ENCODE measurements at places on chromosomes 11 and 22.

DNA sequence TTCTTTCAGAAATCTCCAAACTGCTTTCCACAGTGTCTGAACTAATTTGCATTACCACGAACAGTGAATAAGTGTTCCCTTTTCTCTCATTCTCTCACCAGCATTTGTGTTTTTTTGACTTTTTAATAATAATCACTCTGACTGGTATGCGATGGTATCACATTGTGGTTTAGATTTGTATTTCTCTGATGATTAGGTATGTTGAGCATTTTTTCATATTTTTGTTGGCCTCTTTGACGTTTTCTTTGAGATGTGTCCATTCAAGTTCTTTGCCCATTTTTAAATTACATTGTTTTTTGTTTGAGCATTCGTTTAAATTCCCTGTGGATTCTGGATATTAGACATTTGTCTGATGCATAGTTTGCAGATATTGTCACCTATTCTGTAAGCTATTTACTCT lies 1639.6 kb upstream of the TENM4 start:
- no peaks in the 10 kb centered on the region for H3K36me3 ChIP-seq
- DNase-seq = no peak
- H3K27me3 ChIP-seq = no peaks in the 10 kb centered on the region
- H3K4me3 ChIP-seq = no peak overlapping the region
- no peaks in the 10 kb centered on the region for H3K4me1 ChIP-seq

GRCh38 chr11:103699216-103699615 lies 337.2 kb upstream of the DDI1 start:
- H3K4me1 ChIP-seq = no peaks in the 10 kb centered on the region
- DNase-seq = no peak
- H3K27ac ChIP-seq = no peak overlapping the region
- H3K36me3 ChIP-seq = no peaks in the 10 kb centered on the region

DNA sequence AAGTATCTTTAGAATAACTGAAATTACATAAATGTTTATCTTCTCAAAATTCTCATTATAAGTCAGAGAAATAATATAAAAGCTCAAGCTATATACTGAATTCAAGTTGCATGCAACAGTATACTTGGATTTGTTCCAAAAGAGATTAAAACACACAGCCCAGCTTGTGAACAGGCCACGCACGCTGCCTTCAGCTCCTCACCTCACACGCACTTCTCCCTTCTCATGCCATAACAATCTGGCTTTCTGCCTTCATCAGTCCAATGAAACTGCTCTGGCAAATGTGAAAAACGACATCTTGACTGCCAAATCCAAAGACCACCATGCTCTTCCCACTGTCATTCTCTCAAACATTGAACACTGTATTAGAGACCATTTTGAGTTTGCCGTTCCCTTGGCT lies 22.1 kb downstream of the ATP6V1E1 start:
- peak overlapping the region; percentile 78 for H3K27ac ChIP-seq
- H3K36me3 ChIP-seq = peaks cover 4% of the 10 kb centered on the region
- DNase-seq = peak; percentile 77
- no peaks in the 10 kb centered on the region for H3K27me3 ChIP-seq
- peaks cover 12% of the 10 kb centered on the region for H3K4me1 ChIP-seq

DNA sequence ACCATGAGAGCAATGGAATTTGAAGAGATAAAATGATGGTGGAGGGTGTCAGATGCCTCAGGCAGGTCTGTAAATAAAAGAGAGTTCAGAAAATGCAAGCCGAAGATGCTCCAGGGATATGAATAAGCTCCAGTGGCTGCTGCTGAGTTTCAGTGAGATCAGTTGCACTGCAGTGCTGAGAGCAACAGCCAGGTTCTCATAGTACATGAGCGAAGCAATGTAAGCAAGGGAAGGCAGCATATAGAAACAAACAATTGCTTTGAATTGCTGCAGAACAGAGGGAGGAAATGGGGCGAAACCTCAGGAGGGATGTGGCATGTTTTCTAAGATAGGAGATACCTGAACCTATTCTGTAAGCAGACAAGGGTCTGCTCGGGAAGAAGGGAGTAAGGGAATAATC lies 369.5 kb downstream of the AASDHPPT start:
- H3K27me3 ChIP-seq = no peaks in the 10 kb centered on the region
- H3K36me3 ChIP-seq = no peaks in the 10 kb centered on the region
- no peak overlapping the region for H3K27ac ChIP-seq
- DNase-seq = no peak

GRCh38 chr11:70129051-70129592 lies 51.0 kb downstream of the ANO1 start:
- no peak overlapping the region for H3K27ac ChIP-seq
- DNase-seq = no peak
- H3K4me1 ChIP-seq = peaks cover 5% of the 10 kb centered on the region
- no peaks in the 10 kb centered on the region for H3K27me3 ChIP-seq
- no peaks in the 10 kb centered on the region for H3K36me3 ChIP-seq

DNA sequence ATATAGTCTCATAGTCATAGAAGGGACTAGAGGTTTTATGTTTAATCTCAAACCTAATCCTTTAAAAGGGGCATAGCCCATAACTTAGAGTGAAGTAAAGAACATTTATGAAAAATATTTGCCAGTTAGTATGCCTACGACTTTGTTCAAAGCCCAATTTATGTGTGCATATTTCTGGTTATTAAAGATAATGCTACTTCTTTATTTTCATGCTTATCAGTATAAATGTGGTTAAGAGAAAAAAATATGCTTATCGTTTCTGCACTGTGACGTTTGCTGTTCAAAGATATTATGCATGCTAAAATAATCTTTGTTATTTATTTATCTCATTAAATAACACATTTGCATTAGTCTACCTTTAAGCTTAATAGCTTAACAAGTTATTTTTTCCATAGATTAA lies 343.9 kb downstream of the DYNC2H1 start:
- no peaks in the 10 kb centered on the region for H3K27me3 ChIP-seq
- H3K27ac ChIP-seq = no peak overlapping the region
- H3K36me3 ChIP-seq = no peaks in the 10 kb centered on the region
- H3K4me1 ChIP-seq = no peaks in the 10 kb centered on the region
- no peak for DNase-seq
